Activated T-helper 17 cell treated with anti-CD3 and anti-CD28 coated beads, Interleukin-2, amount 50 U/mL, for 72 hours (primary cell): ENCODE measurements at places on chromosomes 16 and 17. TPM values are rescaled to one million over a fixed set of nuclear protein-coding genes. Genes with fewer than 3 reads are reported as not detected.

The USP22 gene
- 136 TPM for total RNA-seq

The CDT1 gene
- total RNA-seq, result 96.6 TPM

The SPPL2C gene
- not detected for total RNA-seq

The KRT27 gene
- total RNA-seq, result not detected

The CBFA2T3 gene
- 0.19 TPM for total RNA-seq

The GAS2L2 gene
- total RNA-seq, result not detected

The KIF19 gene
- total RNA-seq, result 0.53 TPM

The ZNF688 gene
- total RNA-seq, result 7.3 TPM

DNA sequence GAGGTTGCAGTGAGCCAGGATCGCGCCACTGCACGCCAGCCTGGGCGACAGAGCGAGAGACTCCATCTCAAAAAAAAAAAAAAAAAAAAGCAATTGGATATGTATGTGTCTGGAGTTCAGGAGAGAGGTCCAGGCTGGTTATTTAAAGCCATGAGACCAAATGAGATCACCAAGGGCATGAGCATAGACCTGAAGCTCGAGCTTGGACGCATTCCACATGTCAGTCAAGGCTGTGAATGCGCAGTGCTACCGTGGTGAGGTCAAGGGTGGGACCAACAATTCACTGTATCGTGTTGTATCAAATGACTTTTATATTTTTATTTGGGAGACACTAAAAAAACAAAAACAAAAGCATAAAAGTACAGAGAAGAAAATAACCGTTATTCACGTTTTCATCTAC, 29.1 kb upstream of the SPNS2 start:
- no peak for ATAC-seq

GRCh38 chr17:19331543-19332245, 30.8 kb downstream of the B9D1 start:
- ATAC-seq, result no peak

DNA sequence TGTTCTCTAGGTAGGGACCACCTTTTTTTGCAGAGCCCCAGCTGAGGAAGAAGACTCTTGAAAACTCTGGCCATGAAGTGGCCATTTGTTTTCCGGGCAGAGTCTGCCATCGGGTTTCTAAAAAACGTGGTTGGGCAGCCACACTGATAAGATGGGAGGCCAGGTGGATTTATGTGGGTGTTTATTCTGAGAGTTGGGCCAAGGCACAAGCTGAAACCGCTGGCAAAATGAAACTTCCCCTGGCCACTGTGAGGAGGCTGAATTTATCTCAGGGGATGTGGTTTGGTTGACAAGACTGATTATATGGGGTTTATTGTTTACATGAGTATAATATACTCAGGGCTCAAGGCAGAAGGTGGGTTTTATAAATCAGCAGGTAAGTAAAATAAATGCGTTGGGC, 421.8 kb downstream of the UTP18 start:
- ATAC-seq, result no peak

GRCh38 chr16:84144209-84144858, 643 bp downstream of the HSDL1 start:
- peak; percentile 63 for ATAC-seq

- ATAC-seq, result peak; percentile 64
These were observed 10.8 kb downstream of the LYRM1 start for GRCh38 chr16:20911361-20911760.

DNA sequence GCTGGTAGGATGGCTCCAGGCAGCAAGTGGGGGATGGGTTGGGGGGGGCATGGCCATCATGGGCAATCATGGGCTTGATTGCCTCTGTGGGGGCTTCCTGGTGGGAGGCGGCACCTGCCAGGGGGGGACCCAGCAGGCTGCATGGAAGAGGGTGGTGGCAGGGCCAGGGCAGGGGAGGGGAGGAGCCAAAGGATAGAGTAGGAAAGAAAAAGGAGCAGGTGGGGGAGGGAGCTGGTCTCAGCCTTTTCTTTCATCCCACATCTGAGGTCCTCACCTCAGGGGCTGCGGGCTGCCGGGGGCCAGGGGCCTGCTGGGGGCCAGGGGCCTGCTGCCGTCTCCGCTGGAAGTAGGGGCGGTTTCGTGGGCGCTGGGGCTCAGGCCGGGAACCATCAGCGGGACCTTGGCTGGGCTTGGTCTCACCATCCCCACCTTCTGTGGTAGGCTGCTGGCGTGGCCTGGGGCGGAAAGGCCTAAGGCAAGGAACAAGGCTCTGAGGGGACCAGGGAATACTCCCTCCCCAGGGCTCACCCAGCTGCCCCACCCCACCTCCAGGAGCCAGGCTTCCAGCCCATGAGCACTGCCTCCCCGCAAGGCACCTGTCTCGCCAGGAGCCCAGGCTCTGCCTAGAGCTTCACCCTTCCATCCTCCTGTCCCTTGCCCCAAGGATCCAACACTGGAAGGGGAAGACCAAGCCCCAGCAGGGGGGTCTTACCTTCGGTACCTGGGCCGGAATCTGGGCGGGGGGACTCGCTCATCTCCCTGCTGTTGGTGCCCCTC, 5.0 kb downstream of the YBX2 start:
- no peak for ATAC-seq

DNA sequence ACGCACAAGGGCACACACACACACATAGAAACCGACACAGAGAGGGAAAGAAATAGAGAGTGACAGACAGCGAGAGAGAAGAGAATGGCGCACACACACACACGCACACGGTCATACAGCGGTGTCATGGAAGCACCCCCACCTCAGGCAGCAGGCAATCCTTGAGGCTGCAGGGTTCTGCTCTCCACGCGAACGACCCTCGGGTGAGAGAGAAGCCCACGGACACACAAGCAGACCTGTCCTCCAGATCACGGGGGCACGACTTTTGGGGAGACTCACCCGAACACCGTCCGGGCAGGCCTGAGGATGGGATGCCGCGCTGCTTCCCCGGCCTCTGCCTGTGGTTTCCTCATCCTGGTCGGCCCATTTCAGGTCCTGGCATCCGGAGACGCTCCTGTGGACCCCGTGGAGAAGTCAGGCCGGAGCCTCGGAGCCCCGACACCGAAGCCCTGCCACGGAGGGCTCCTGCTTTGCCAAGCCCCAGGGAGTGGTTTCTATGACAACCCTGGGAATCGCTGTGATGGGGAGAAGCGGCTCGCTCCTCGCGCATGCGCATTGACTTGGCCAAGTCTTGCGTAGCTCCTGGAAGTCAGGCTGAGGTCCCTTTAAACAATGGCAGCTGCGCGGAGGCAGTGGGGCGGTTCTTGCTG, 118.2 kb upstream of the KCNJ18 start:
- ATAC-seq, result peak; percentile 83

DNA sequence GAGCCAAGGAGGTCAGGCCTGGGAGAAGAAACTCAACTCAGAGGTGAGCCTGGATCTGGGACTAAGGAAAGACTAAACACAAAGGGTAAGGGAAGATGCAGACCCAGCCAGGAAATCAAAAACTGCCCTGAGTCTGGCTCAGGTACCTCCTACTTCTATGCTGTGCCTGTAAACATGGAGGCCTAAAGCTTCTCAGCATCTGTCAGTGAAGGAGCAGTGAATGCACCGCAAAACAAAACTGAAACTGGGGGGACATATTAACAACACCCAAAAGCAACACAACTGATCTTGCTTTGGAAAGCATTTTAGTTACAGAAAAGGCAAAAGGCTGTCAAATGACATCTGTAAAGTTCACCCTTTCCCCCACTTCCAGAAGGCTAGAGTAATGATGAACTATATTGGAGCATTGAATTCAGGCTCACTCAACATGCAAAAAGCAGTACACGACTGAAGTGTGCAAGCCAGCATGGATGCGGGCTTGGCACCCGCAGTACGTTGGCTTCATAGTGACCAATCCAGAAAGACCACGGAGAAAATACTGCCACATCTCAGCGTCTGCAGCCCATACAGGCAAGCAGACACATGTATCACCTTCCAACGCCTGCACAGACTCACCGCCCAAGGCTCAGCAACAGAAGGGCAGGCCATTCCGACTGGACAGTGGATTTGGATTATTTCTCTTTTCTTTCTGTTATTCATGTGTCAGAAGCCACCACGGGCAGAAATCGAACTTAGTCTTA, 3.8 kb downstream of the TBC1D16 start:
- no peak for ATAC-seq

- ATAC-seq, result no peak
These were observed 7.4 kb upstream of the PSMC3IP start for GRCh38 chr17:42584880-42585279.

DNA sequence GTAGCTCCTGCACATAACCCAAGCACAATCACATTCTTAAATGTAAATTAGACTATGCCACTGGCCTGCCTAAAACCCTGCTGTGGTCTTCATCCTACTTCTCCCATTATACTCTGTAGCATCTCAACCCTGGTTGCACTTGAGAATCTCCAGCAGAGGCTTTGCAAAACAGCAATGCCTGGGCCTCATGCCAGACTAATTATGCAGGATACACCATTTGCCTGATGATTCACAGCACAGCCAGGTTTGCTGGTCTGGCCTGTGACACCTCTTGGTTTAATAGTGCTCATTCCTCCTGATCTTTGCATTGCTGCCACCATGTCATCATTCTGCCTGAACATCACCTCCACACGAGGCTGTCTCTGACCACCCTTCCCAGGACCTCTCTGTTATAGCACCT, 491.9 kb upstream of the TOM1L1 start:
- no peak for ATAC-seq

DNA sequence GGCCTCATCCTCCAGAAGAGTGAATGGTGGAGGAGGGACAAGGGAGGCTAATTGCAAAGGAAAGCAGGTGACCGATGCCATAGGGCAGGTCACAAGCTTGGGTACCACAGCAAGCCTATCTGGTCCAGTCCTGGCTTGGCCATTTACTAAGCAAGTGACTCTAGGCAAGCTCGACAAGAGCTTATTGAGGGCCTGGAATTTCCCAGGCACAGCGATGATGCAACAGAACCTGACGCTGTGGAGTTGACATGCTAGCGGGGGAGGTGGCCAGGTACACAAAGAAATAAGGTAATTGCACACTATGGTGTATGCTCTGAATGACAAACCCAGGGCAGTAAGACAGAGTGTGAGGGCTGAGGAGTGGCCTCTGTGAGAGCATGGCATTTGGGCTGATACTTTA, 98.5 kb downstream of the PGS1 start:
- ATAC-seq, result no peak

- no peak for ATAC-seq
These were observed 224.9 kb downstream of the GSG1L start for GRCh38 chr16:27838536-27839175.

- peak; percentile 75 for ATAC-seq
These were observed at the start of gene PLD6 for GRCh38 chr17:17206124-17206912. Gene PLD6, minus strand, starts transcription at chr17:17206333. Its CDS starts 47 bp downstream, at chr17:17206286.

- no peak for ATAC-seq
These were observed 1.1 kb downstream of the KDM8 start for GRCh38 chr16:27204312-27204915.

GRCh38 chr17:78803186-78803845, 21.2 kb upstream of the CYTH1 start:
- ATAC-seq, result no peak

- no peak for ATAC-seq
These were observed 410.3 kb downstream of the CDH11 start for GRCh38 chr16:64711596-64711995.

GRCh38 chr16:67884-68789, 4.3 kb downstream of the RHBDF1 start:
- no peak for ATAC-seq
